NCI-H2081 (cell line): ENCODE measurements at places on chromosomes 5 and 9.

DNA sequence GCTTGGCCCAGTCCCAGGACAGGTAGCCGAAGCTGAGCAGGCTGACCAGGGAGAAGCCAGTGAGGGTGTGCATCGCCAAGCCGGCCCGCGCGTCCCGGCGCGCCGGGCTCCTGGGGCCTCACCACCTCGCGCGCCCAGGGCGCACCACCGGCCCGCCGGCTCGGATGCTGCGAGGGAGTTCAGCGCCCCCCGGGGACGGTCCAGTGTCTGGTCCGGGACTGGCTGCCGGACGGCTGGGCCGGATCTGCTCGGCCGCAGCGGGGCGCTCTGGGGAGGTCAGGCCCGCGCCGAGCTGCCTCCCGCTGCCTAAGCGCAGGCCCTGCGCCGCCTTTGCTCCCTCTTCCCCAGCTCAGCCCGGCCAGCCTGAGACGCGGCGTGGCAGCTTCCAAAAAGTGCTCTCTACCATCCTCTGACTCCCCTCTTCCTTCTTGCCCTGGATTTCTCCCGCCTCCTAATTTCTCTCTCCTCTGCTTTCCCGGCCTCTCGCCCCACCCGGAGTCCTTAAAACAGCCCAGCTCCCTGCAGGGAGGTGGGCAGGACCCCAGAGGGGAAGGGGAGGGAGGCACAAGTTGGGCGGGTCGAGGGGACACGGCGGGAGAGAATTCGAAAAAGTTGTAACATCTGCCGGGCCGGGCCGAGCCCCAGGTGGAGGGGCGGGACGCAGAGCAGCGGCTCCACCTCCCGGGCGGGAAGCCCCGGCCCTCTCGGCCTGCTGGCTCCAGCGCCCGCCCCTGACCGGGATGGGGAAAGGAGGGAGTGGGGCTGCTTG, at the start of gene ARSI:
TSS of gene ARSI (minus strand) at position 605 of the 769 bp plus-strand sequence. CDS start at position 73, 532 bp downstream.
- DNase-seq, result no peak

DNA sequence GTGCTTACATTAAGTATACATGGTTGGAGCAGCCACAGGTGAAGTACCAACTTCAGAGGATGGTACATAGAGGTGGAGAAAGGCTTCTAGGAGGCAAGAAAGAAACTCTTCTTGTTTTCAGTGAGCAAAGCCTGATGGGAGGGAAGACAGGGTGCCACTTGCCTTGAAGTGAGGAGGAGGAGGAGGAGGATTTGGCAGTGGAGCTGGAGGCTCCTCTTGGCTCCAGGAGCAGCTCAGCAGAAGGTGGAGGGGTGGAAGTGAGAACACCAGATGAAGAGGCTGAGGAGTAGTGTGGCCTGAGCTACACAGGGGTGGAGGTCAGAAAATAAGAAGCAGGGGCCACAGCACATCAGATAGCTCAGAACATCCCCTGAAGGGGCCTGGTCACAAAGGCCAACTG, 91.1 kb upstream of the SHISAL2B start:
- DNase-seq, result no peak

GRCh38 chr5:120638449-120638848, 174.3 kb downstream of the PRR16 start:
- DNase-seq, result no peak

GRCh38 chr5:142836048-142836447, 65.9 kb downstream of the ARHGAP26 start:
- no peak for DNase-seq

DNA sequence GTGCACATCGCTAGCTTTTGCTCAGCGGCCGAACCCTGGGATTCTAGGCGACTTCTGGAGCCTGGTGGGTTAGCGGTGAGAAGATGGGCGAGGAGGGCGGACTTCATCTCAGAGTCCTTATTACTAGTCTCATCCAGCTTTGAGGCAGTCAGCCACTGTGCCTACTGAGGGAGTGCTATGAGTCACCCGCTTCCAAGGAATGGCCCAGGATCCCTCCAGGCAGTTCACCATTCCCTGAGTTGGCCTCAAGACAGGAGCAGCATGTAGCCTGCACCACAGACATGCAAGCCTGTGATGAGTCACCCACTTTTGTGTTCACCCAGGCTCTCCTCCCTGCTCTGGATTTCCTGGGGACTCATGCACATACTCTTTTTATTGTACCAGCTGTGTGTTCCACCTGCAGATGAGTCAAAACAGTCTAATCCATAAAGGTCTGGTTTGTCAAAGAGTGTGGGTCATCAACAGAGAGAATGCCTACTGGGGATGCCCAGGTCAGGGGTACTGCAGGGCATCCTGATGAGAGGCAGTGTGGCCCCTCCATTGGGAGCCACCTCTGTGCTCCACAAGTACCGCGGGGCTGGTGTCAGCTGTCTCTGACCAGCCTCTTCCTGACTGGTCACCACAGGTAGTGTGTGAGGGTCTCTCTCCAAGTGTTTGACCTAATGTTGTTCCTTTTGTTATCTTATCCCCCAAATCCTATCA, 20.2 kb downstream of the SLC22A5 start:
- no peak for DNase-seq

- DNase-seq, result no peak
Measured at GRCh38 chr5:63249960-63250359, 671.3 kb downstream of the LRRC70 start.

DNA sequence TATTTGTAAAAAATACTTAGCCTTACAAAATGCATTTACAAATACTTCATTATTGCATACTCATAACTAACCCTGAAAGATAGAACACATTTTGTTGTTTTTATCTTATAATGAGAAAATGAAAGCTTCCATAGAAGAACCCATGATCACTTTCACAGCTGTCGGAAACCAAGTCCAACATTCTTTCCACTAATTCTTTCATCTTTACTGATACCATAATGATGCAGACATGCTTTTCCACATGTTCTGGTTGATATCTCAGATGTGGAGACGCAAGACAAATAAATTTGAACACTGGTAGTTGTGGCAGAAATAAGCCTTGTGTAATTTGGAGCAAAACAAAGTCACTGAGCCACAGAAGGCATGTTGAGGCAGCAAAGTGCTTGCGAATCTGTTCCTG, 136.0 kb downstream of the FBXO4 start:
- no peak for DNase-seq

DNA sequence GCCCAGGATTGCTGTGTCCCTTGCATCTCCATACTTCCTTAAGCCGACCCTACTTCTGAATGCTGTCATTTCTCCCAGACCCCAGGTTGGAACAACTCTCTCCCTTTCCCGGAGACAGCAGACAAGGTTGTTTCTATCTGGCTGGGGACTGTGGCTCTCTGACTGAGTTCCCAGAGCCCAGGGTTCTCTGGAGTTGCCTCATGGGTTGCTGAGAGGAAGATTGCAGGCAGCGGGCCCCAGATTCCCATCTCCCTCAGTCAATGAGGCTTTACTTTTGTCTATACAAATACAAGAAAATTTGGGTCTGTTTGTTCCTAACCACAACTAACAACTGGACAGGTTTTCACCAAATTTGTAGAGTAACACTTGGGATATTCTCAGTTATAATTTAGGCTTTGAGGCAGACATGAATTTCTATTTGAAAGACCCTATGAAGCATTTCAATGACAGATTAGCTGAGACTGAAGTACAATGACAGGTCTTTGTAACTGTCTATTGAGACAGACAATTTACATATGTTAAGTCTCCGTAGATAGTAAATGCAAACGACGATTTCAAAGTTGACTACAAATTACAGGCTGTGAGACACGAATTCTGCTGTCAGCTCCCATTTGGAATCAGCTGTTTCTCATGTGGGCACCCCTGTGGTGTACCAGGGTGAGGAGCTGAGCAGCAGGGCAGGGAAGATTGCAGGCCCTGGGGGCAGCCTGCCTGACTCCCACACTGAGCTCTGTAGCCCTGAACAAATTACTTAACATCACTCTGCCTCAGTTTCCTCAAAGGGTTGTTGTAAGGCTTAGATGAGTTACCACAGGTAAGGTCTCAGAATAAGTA, 107.5 kb downstream of the ATP10B start:
- DNase-seq, result no peak

GRCh38 chr5:95159603-95160002, 125.3 kb downstream of the MCTP1 start:
- no peak for DNase-seq

DNA sequence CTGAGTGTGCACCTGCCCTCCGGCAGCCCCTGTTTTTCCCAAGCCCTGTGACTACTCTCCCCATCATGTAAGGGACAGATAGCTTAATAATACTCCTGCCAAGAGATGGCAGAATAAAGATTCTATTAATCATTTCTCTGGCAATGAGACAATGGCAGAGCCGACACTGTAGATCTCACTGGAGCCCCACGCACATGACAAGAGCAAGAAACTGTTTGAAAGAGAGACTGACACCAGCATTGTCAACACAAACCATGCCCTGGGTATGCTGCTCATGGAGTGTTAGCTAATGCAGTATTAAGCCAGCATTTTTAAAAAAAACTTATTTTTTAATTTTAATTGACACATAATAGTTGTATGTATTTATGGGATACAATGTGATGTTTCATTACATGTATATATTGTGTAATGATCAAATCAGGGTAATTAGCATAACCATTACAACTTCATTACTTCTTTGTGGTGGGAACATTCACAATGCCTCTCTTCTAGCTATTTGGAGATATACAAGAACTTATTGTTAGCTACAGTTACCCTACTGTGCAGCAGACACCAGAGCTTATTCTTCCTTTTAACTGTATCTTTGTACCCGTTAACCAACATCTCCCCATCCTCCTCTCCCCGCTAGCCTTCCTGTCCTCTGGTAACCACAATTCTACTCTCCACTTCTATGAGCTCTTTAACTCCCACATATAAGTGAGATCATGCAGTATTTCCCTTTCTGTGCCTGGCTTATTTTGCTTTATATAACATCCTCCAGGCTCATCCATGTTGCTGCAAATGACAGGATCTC, 31.5 kb upstream of the SEMA4D start:
- no peak for DNase-seq

DNA sequence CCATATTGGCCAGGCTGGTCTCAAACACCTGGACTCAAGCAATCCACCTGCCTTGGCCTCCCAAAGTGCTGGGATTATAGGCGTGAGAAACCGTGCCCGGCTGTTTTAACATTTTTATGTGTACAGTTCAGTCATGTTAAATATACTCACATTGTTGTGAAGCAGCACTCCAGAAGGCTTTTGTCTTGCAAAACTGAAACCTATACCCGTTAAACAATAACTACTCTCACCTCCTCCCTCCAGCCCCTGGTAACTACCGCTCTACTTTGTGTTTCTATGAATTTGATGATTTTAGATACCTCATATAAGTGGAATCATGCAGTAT, 23.1 kb upstream of the SHB start:
- DNase-seq, result no peak

GRCh38 chr9:137138722-137139467, at the start of gene GRIN1:
TSS of gene GRIN1 (plus strand) at chr9:137139154. CDS start at chr9:137139487, 333 bp downstream.
- DNase-seq, result no peak

DNA sequence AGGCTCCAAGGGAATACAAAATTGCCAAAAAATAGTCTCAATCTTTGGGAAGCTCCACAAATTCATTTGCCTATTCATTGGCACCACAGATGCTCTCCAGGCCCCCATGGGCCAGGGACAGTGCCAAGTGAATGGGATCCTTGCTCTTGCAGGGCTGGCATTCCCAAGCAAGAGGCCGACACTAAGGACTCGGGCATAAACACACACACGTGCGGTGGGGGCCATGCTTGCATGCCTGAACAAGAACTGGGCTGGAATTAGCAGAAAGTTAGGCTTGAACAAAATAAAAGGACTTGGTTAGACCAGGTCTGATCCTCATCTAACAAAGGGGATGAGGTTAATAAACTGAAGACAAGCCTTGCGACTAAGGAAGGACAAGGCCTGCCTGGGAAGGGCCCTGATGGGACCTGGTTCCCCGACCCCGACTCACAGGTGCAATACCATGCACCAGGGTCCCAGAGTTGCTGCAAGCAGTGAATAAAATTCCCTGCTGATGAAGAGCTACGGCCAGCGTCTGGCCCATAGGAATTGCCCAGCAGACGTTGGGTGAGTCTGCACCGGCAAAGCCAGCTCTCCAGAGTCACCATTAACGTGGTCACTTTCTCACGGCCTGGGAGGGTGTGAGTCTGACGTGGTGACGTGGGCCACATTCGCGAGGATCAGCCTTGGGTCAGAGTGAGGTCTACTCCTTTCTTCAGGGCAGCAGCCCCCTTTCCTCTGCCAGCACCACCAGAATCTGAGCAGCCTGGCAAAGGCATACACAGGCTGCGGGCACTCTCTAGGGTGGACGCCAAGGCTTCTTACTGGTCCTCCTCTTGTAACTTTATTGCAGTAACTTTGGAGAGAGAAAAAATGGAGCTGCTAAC, 77.4 kb upstream of the FCN1 start:
- no peak for DNase-seq

DNA sequence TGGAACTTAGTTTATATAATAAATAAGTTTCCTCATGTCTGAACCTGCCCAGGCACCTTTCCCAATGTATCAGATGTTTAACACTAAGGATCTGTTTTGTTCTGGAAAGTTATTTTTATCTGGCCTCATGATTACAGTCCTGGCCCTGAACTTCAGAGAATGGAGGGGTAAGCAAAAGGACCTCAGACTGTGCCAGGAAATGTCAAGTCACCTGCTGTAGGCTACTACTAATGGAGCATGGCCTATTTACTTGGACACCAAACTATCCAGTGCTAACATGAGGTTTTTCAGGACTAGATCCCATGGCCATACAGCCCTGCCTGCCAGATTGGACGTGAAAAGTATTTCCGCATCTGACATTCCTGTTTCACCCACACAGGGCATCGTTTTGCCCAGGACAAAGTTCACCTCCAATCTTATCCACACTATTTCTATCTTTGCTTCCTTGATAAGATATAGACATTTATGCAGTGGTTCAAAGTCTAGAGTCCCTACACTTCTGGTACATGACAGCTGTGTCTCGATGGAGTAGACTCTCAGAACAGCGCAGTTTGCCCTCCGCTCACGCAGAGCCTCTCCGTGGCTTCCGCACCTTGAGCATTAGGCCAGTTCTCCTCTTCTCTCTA, at the start of gene BTNL8:
TSS of gene BTNL8 (plus strand) at position 539 of the 626 bp plus-strand sequence. CDS start 152 bp downstream, outside the sequence.
- DNase-seq, result no peak

GRCh38 chr5:178425621-178426068, 164.5 kb downstream of the COL23A1 start:
- no peak for DNase-seq

DNA sequence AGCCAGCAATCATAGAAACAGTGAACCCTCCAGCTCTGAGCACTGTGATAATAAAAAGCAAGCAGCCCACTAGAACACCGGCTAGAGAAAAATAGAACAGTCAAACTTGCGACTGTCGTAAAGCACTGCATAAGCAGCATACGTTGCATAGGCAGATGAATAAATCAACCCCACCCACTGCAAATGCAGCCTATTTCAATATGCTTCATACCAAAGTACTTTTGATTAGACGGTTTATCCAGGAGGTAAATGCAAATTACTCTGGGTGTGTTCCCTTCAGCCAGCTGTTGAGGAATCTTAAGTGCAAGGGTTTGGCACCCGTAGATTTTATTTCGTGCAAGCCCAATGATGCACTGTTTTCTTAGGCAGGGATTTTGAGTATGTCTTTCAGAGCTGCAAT, 32.1 kb upstream of the ANKRD18A start:
- no peak for DNase-seq

DNA sequence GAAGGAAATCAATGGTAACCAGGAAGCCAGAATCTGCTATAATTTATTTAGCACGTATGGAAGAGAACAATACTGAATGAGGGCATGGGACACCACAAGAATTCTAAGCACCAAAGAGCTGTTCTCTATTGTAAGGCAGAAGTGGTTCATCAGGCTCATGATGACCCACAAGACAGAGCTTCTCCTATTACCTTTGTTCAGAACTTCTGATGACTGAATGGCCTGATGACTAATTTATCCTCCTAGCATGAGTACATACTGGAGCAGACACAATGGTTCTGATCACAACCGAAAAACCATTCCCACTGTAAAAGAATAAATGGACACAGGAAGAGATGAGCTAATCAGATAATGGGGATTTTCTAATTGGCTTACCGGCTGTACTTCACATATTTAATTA, 329.8 kb upstream of the PDE4D start:
- no peak for DNase-seq

GRCh38 chr9:113543296-113543981, 79.9 kb downstream of the RGS3 start:
- no peak for DNase-seq
